Panc1 (cell line): ENCODE measurements at places on chromosomes 6 and 20. TPM values are rescaled to one million over a fixed set of nuclear protein-coding genes. Genes with fewer than 3 reads are reported as not detected.

DNA sequence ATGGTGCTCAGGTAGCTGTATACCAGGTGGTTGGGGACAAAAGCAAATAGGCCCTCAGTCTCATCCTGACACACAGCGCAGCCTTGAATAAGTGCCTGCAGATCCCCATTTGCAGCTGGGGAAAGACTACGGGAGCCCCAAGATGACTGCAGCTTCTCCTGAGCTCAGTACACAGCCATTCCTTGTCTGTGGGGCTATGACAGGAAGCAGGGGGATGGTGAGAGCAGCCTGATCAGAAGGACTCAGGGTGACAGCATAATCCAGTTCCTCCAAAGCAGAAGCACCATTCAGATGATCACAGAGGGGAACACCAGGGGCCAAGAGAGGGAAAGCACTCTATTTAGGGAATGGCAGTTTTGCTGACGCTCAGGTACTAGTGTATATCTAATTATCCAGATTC, 104.8 kb upstream of the MOCS1 start:
- H3K36me3 ChIP-seq: no peaks in the 10 kb centered on the region
- DNase-seq: no peak
- no peak overlapping the region for H3K4me3 ChIP-seq
- no peaks in the 10 kb centered on the region for H3K27me3 ChIP-seq
- H3K27ac ChIP-seq: no peak overlapping the region

DNA sequence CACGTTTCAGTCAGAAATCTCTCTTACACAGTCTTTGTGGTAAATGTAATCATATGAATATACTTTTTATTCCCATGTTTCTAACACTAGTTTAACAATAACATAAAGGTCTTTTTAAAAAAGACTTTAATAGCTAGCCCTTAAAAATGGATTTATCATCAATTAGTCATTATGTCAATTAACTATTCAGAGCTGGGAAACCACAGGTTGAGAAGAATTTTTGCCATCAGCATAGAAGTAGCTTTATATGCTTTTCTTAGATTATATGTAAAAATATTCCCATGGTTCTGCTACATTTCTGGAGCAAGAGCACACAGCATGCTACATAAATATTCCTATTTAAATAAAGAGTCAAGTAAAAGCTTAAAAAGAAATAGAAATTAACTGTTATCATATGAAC, 35.5 kb downstream of the ASCC3 start:
- H3K36me3 ChIP-seq: peaks cover 4% of the 10 kb centered on the region
- H3K4me1 ChIP-seq: peaks cover 2% of the 10 kb centered on the region; the same call in 1 of the 2 replicates
- no peaks in the 10 kb centered on the region for H3K27me3 ChIP-seq
- H3K4me3 ChIP-seq: no peak overlapping the region

DNA sequence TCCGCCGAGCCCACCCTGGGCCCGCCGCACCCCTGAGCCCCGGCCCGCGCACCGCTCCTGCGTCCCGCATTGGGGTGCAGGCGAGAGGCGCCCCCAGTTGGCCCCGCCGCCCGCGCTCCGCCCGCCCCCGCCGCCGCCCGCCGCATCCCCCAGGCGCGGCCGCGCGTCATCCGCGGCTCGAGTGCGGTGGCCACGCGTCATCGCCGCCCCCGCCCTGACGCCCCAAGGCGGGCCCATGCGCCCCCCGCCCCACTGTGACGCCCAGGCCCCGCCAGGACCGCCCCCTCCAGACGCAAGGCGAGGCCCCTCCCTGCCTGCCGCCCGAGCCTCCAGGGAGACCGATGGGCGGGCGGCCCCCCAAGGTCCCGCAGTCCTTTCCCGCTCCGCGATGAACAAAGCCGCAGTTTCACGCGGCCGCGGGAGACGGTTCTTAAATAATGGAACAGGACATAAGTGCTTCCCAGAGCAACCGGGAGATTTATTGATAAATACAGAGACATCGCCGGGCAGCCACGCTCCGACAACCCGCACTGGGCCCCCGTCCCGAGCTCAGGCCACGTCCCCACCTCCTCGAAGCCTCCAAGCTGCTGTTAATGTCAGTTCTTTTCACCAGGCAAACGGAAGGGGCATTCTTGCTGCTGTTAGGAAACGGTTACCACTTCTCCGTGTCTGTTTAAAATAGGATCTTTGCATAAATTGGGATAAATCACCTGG, at the start of gene ANKRD60:
ANKRD60 (minus strand) TSS at position 170 of the 714 bp plus-strand sequence; CDS start at position 170, 0 bp downstream.
- no peaks in the 10 kb centered on the region for H3K27me3 ChIP-seq
- no peak within 1 kb of the TSS for H3K4me3 ChIP-seq
- no peaks in the 10 kb centered on the region for H3K4me1 ChIP-seq
- no peak for DNase-seq
- no peak within 1 kb of the TSS for H3K27ac ChIP-seq

DNA sequence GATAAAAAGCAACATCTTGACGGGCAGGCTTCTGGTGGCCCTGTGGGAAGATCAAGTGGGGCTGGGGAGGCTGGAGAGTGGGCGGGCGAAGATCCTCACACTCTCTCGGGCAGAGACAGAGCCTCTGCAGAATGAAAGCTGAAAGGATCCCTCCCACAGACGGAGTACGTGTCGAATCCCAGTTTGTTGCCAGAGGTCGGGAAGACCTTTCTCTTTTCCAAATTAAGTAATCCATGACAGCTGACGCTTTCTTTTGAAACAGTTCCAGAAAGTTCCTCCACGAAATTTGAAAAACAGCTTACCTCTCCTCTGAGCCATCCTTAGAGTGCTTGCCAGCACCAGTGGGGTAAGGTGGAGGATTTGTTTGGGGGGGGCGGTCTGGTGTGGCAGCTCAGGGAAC, 155.6 kb upstream of the SMLR1 start:
- no peak for DNase-seq
- no peaks in the 10 kb centered on the region for H3K27me3 ChIP-seq
- no peaks in the 10 kb centered on the region for H3K36me3 ChIP-seq

Gene BPIFB1
- total RNA-seq: 0.10 TPM

Gene RBM24
- total RNA-seq: 23.0 TPM

Gene C6orf132
- total RNA-seq: 12.9 TPM
